ENCODE measurements at places on chromosomes 6 and 20. TPM values are rescaled to one million over a fixed set of nuclear protein-coding genes. Genes with fewer than 3 reads are reported as not detected.
A peak's percentile ranks its signal among the peaks of the same experiment; 100 is the strongest.

- no peak overlapping the region for H3K27ac ChIP-seq
- H3K4me3 ChIP-seq = no peak overlapping the region
- no peaks in the 10 kb centered on the region for H3K36me3 ChIP-seq
- no peak for DNase-seq
These were observed 183.8 kb upstream of the TCF21 start for GRCh38 chr6:133705066-133705465.

DNA sequence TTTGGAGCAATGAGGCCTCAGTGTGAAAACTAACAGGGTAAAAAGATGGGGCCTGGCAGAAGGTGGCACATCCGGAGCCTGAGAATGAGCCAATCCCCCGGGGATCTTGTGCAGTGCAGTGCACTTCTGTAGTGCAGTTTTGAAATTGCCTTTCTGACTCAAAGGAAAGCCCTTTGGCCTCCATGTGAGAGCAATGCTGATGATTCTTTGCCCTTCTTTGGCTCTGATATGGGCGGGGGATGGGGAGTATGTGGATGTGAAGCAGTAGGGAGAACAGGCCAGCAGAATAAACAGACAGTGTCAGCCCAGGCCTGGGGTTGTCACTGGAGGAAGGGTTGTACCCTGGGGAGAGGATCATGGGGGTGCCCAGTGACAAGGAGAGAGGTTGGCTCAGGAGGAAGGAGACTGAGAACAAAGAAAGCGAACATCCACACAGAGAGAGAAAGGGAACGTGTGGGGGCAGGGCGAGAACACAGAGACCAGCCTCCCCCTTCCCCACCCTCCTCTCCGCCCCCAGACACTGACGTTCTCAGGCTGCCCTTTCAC is 351.2 kb downstream of the CDC5L start:
- H3K27ac ChIP-seq = peak overlapping the region; percentile 99
- H3K4me1 ChIP-seq = peaks cover 20% of the 10 kb centered on the region
- peak; percentile 12 for DNase-seq
- no peaks in the 10 kb centered on the region for H3K27me3 ChIP-seq
- H3K4me3 ChIP-seq = no peak overlapping the region

DNA sequence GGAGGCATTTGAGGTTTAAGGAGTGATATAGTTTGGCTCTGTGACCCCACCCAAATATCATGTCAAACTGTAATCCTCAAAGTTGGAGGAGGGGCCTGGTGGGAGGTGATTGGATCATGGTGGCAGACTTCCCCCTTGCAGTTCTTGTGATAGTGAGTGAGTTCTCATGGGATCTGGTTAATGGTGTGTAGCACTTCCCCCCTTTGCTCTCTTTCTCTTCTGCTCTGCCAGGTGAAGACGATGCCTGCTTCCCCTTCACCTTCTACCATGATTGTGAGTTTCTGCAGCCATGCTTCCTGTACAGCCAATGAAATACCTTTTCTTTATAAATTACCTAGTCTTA is 1.7 kb upstream of the HDDC2 start:
- H3K4me3 ChIP-seq = peak overlapping the region; percentile 87
- peaks cover 52% of the 10 kb centered on the region for H3K4me1 ChIP-seq
- peaks cover 11% of the 10 kb centered on the region for H3K36me3 ChIP-seq

GRCh38 chr6:149435919-149436586 is 36.0 kb downstream of the SUMO4 start:
- no peak for DNase-seq
- no peaks in the 10 kb centered on the region for H3K27me3 ChIP-seq
- H3K36me3 ChIP-seq = no peaks in the 10 kb centered on the region
- peaks cover 4% of the 10 kb centered on the region for H3K4me1 ChIP-seq
- H3K27ac ChIP-seq = no peak overlapping the region

DNA sequence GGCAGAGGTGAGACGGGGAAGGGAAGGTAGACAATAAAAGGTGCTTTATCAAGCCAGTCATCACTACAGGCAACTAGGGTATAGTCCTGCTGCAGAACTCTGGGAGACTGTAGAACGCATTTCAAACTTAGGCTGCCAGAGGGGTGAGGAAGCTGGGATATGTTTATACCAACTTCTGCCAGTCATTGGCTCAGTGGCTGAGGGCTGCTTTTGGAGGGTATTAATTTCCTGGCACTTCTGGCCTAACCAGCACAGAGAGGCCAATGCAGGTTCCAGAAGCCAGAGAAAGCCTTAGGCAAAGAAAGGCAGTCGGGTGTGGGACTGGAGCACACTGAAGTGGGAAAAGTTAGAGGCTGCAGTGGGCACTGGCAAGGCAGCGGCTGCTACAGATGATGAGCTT is 3.9 kb upstream of the CPNE5 start:
- peaks cover 28% of the 10 kb centered on the region for H3K4me1 ChIP-seq
- no peak overlapping the region for H3K27ac ChIP-seq
- DNase-seq = no peak

DNA sequence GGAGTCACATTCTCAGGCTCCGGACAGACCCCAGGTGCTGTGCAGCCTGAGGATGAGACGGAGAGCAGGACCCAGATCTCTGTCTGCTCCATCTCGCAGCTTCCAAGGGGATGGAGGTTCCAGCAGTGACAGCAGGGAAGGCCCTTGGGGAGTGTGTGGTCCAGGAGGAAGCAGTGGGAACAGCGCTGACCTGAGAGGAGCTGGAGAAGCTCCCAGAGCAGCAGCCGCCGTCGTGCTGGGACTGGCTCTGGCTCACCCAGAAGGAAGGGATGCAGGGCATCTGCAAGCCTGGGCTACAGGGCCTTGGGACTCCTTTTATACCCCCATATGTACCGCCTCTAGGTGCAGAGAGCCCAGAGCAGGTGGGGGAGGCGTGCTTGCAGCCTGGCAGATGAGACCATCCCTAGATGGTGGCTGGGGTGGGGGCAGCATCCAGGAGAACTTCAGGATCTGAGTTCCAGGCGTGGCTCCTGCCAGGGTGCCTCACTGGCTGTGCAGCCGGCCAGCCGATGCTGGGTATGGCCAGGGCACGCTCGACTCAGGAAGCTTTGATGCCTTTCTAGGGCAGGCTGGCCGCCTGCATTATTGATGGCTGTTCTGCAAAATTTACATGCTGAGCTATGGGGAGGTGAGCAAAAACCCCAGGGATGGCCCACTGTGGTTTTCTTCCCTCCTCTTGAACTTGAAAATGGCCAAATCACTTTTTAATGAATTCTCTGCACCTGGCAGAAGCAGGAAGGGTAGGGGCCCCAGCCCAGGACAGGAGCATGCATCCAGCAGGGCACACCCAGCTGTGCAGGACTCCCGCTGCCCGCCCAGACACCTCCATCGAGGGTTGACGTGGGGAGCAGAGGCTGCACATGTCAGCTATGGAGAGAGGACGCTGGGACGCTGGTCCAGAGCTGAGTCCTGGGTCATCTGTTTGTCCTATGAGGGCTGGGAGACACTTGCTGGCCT is 179.6 kb downstream of the TAF4 start:
- peaks cover 7% of the 10 kb centered on the region for H3K36me3 ChIP-seq
- H3K27me3 ChIP-seq = no peaks in the 10 kb centered on the region
- no peak for DNase-seq
- peaks cover 8% of the 10 kb centered on the region for H3K4me1 ChIP-seq
- no peak overlapping the region for H3K4me3 ChIP-seq
- H3K27ac ChIP-seq = no peak overlapping the region

GRCh38 chr6:125577124-125577662 is 172.2 kb upstream of the HEY2 start:
- peaks cover 14% of the 10 kb centered on the region for H3K4me1 ChIP-seq
- no peak overlapping the region for H3K4me3 ChIP-seq
- H3K36me3 ChIP-seq = peaks cover 2% of the 10 kb centered on the region
- no peak for DNase-seq
- H3K27me3 ChIP-seq = peaks cover 8% of the 10 kb centered on the region

Gene IPCEF1
- total RNA-seq = 0.28 TPM

Gene BMP6
- total RNA-seq = 0.44 TPM

Gene ID1
- 5.8 TPM for total RNA-seq

Gene C20orf141
- not detected for total RNA-seq

Gene OTOR
- total RNA-seq = not detected

Gene FRS3
- total RNA-seq = 7.1 TPM
